Mammary epithelial cell (primary cell): ENCODE measurements at places on chromosomes 12 and 14.

DNA sequence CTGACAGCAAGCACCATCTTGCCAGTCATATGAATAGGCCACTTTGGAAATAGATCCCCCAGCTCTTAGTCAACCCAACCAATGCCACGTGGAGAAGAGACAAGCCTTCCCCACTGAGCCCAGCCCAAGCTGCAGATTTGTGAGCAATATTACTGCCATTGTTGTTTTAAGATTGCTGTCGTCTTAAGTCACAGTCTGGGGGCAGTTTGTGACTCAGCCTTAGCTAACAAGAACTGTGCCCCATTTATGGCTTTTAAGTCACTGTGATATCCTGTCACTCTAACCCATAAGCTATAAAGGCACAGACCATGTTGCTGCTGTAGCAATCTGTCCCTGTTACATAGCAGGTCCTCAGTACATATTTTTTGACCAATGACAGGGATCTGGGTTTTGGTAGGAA, 464.2 kb downstream of the MED13L start:
- no peak for DNase-seq

- peak; percentile 69 for DNase-seq
These were observed 91.0 kb downstream of the GRIP1 start for GRCh38 chr12:66587912-66588311.

- DNase-seq: no peak
These were observed 156.4 kb downstream of the NEDD1 start for GRCh38 chr12:97063292-97063935.

DNA sequence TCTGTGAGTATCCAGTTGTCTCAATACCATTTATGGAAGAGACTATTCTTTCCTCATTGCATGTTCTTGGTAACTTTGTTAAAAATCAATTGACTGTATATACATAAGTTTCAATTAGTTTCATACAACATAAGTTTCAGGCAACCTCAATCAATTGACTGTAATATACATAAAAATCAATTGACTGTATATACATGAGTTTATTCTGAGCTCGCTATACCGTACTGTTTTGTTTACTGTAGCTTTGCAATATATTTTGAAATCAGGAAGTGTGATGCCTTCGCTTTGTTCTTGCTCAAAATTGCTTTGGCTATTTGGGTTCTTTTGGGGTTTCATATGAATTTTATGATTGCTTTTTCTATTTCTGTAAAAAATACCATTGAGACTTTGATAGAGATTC, 392.0 kb downstream of the BTG1 start:
- no peak for DNase-seq

DNA sequence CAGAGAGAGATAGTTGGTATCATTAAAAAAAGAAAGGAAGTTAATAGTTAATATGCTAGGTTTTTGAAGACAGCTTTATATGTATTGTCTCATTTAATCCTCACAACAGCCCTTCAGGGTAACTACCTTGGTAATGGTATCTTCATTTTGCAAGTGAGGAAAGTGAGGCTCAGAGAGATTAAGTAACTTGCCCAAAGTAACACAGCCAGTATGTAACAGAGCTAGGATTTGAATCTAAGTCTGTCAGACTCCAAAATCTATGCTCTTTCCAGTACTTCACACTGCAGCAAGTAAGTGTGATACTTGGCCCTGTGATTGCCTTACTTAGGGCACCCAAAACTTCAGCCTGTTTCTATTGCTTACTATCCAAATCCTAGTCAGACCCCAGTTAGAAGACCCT, 7.0 kb downstream of the SRP54 start:
- DNase-seq: no peak

- no peak for DNase-seq
These were observed 311.9 kb downstream of the DAD1 start for GRCh38 chr14:22276913-22277816.

GRCh38 chr14:69877492-69877891, 1.7 kb upstream of the SMOC1 start:
- peak; percentile 29 for DNase-seq

- no peak for DNase-seq
These were observed 213.5 kb upstream of the LHX5 start for GRCh38 chr12:113684908-113685782.

DNA sequence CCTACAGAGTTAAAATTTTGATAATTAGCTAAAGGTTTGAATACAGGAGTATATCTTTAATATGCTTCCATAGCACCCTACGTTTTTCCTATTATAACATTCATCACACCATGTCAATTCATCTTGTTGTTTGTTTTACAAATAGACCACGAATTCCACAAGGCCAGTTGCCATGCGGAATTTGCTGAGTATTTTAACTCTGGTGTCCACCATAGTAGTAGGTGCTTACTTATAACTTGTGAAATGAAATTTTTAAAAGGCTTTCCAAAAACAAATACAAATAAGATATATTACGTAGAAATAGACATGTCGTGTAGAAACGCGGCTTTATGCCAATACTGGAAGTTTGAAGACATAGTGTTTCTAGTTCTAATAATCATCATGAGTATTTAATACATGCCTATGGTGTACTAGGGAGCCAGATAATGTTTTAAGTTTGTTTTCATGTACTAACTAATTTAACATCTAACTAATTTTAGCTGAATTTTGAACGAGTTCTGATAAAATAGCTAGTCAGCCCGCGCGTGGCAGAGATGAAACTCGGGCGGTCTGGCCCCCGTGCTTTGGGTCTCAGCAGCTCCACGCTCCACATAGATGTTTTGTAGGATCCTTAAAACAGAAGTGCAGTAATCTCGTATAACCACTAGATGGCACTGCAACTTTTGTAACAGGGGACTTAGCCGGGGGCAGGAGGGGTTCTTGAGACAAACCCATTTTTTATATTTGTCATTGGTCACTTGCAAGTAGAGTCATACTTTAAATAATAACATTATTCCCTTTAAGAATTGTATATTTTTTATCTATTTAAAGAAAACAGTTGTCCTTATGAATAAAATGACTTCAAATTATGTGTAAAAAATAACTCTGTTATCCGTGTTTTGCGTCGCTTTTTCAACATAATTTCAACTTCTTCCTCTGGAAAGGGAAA, 10.2 kb downstream of the CD69 start:
- peak; percentile 30 for DNase-seq

DNA sequence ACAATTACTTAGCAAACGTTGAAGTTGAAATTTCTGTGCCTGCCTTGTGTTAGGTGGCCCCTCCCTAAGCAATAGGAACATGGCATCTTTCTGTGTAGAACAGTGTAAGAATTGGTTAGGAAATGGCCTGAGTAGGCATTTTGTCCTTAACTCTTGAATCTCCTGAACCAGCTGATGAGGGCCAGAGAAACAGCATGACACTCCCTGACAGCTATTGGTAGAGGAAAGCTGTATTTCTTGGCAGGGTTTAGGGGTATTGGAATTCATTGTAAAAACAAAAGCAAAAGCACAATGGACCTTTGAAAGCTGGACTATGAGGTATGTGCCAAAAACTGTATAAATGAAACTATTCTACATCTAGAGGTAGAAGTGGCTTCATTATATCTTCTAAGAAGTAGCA, 40.6 kb upstream of the LRTM2 start:
- peak; percentile 33 for DNase-seq

- DNase-seq: no peak
These were observed 41.0 kb downstream of the TFCP2 start for GRCh38 chr12:51131745-51132521.

DNA sequence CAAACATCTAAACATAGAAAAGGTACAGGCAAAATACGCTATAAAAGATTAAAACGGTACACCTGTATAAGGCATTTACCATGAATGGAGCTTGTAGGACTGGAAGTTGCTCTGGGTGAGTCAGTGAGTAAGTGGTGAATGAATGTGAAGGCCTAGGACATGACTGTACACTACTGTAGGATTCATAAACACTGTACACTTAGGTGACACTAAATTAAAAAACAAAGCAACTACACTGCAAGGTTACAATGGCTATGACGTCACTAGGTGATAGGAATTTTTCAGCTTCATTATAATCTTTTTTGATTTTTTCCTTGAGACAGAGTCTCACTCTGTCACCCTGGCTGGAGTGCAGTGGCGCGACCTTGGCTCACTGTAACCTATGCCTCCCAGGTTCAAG, 269.2 kb downstream of the KSR2 start:
- DNase-seq: no peak

- DNase-seq: peak; percentile 73
These were observed 17.9 kb downstream of the PXN start for GRCh38 chr12:120247621-120248030.

DNA sequence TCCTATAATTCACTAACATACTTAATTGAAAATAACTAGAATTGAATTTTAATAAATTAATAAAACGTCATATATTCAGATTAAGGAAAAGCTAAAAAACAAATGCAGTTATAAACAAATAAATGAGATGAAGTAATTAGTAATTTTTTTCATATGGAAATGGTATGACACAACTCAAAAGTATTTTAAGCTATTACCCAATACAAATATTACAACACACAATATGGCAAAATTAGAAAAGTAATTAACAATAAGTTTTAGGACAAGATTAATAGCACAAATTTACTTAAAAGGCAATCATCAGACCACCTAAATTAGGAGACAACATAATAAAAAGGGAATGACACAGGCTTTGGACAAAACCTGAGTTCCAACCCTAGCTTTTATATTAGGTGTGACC, 81.7 kb downstream of the EEA1 start:
- DNase-seq: no peak

DNA sequence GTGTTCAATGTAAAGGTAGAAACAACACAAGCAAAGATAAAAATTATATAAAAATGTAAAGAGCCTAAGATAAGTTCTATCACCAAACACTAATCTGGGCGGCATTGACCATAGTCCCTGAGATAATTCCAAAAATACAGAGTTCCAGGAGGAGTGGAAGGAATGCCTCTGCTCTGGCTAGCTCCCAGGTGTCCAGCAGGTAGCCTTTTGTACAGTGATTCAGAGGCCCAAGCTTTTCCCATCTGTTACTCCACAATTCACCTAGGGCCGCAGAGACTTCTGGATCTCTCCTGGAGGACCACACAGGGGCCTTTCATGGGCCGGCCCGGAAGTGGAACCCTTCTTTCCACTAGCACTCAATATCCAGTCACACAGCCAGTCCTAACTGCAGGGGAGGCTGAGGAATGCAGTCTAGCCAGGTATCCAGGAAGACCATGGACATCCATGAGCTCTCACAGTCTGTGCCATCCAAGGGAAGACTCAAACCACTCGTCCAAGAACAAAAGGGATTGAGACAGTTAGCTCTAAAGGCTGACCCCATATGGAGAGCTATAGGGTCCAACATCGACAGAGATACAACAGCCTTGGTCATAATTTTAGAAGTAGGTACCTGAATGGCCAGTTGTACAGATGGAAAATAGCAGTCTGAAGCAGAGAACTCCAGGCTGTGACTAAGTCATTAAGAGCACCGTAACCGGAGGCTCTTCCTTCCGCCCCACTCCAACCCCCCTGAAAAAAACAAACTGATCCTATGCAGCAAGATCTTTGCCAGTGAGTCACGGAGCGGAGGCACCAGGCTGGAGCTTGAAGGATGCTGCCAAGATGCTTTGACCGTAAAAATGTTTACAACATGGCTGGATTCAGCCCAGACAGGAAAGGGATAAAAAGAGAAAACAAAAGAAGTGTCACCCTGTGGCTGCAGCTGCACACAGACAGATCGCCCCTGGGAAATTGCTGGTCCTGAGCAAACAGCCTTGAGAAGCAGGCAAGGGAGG, 204.8 kb downstream of the NUAK1 start:
- DNase-seq: peak; percentile 95

- no peak for DNase-seq
These were observed 137.1 kb downstream of the BRMS1L start for GRCh38 chr14:35963209-35963608.

DNA sequence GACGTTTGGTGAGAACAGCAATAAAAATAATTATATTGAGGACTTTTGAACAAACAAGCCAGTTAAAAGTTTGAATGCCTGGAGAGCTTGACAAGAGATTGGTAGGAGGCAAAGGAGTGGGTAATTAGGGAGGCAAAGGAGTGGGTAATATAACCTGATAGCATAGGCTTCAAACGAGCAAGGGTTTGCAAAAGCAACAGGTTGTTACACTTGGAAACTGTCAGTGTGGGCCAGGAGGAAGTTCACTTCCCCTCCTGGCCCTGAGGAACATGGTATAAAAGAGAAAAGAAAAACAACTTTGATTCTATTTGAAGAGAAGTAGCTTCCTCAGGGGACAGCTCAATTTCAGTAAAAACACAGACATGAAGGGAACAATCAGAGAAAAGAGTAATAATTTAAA, 121.7 kb downstream of the CCER1 start:
- no peak for DNase-seq

DNA sequence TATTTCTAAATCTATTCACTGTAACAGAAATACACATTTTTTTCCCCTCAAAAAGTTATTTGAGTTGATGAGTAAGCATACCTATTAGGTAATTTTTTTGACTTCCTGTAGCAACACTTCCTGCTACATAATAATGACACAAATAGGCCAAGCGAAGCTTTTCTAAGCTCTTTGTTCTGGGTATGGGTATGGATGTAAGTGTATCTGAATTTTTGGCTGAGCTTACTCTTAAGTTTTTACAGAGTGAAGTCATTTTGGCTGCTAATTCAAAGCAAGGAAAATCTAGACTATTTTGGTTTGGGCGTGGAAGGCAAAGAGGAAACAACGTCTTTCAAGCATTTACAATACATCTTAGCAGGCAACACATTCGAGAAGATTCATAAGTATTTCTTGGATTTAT, 1206.0 kb upstream of the FLRT2 start:
- no peak for DNase-seq

GRCh38 chr12:12939888-12940287, 12.1 kb downstream of the GPRC5D start:
- no peak for DNase-seq

GRCh38 chr14:72549854-72550253, 344.0 kb downstream of the DPF3 start:
- DNase-seq: no peak
